ENCODE measurements at places on chromosomes 11 and 22.

GRCh38 chr11:66716996-66717395 lies 12.0 kb downstream of the SPTBN2 start:
- DNase-seq, result no peak

GRCh38 chr11:8973121-8973520 lies 8.9 kb upstream of the TMEM9B start:
- no peak for DNase-seq

DNA sequence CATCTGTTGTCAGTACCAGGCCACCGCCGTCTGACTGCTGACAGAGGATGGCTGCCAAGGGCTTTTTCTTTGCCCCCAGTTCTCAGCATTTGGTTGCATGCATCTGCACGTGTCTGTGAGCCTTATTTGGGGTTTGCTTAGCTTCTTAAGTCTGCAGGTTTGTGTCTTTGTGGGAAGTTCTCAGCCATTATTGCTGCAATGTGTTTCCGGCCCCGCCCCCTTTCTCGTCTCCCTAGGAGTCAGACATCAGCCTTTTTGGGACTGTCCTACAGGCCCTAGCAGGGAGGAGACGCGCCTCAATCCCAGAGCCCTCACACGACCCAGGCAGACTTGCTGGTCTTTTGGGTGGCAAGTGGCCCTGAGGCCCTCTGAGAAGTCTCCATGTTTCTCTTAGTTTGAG lies 8.0 kb downstream of the MOB2 start:
- DNase-seq, result no peak

GRCh38 chr11:133619397-133619796 lies 87.1 kb upstream of the OPCML start:
- no peak for DNase-seq

DNA sequence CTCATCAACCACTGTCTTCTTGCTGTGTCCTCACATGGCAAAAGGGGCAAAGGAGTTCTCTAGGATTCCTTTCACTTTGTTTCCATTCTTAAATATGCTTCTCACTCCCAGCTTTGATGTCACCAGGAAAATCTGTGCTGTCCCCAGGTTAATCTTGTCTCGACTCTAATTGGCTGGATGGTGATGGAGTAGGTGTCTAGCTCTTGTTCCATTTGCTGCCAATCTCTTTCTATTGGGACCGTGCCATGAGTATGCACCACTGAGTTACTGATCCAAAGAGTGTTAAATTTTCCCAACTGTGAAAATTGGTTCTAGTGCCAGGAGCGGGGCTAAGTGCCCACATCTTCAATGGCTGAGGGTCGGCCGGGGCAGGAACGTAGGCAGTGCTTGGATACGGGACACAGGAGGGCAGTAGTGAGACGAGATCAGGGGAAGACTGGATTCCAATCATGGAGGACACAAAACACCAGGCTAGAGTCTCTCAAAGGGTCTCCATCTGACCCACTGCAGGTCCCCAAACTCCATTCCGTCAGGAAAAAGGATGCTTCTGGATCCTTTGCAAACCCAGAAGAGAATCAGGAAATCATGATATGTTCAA lies 47.7 kb upstream of the CSNK2A3 start:
- DNase-seq, result no peak

GRCh38 chr11:72231396-72232259 lies 7.1 kb downstream of the INPPL1 start:
- no peak for DNase-seq

Data from effector CD4-positive, alpha-beta T cell (primary cell).